ENCODE measurements at places on chromosomes 1 and 21. TPM values are rescaled to one million over a fixed set of nuclear protein-coding genes. Genes with fewer than 3 reads are reported as not detected.

Gene GNG4
- not detected for polyA plus RNA-seq

DNA sequence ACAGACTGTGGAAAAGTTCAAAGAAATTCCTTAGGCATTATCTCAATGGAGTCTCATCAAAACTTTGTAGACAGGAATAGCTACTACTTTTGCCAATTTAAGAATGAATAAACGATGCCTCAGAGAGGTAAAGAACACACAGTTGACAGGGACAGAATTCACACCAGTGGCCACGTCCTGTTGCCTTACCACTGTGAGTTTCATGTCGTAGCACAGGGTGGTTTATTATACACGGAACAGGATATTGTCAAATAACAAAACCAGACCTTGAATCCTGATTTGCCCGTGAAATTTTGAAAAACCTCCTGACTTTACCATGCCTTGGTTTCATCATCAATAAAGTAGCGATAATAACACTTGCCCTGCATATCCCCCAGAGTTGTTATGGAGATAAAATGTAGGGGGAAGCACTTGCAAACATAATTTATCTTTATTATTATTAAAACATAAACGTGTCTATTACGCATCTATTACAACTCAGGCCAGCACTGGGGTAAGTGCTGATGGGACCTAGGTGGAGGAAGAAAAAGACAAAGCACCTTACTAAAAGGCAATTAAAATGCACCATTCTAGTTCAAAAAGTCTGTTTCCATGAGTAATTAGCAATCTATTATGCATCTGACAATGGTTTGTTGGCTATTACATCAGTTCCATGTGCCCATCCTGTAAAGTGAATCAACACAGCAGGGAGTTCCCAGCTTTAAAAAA, 408.1 kb upstream of the RUNX1 start:
- DNase-seq: no peak

Gene EXTL1
- polyA plus RNA-seq: 0.13 TPM

DNA sequence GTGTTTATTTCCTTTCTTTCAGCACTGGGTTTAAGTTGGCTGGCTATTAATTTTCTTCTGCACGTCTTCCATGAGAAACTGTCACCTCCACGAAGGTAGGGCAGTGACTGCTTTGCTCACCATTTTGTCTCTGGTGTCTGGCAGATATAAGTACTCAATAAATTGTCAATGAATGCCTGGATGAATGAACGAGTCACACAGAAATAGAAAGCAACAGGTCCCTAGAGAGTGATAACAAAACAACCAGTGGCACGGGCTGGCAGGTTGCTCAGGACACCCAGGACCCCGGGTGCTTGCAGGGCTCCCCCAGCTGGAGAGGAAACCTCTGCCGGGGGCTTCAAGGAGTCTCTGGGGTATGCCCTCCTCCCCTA, 3.2 kb upstream of the MYOC start:
- no peak for DNase-seq

GRCh38 chr1:190754666-190755065, 277.0 kb upstream of the BRINP3 start:
- DNase-seq: no peak

Gene SPATC1L
- polyA plus RNA-seq: 4.5 TPM

DNA sequence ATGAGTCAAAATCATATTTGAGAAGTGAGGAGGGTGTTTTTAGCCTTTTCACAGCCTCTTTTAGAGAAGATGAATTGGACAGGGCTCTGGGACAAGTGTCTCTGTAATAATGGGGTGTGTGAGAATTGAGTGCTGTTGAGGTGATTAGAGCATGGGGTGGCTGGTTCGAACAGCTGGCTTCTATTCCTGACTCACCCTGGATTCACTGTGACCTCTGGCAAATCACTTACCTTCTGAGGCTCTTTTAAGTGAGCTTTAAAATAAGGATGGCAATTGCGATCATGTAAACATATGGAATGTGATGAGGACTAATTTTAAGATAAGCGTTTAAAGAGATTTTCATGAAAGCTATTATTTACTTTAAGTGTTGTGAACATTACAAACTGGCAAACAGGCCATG, 243.4 kb downstream of the ADGRL2 start:
- no peak for DNase-seq

DNA sequence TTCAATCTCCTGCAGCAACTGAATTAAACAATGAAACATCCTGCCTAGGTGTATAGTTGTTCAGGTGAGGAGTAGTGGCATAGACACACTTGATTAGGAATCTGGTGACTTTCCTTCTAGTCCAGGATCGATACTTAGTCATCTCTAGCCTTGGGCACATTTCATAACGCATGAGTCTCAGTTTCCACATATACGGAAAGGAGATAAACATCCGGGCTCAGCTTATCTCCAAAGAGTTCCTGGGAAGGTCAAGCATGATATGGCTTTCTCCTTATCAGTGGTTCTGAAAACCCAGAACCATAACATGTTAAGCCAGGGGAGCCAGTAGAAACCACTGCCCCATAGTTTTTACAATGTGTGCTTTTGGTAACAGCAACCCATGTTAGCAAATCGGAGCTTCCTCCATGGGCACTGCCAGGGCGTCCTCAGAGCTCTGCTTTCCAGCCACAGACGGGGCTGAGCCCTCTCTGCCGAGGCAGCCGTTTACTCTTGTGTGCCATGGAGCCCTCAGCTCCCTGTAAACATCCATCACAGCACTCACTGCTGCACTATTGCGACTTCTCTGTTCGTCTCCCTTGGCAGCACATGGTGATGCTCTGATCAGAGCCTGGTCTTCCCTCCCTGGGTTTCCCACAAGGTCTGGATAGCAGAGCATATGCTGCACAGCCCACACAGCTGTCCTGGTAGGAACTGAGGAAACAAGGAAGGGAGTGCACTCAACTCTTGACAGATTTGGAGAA, 34.6 kb downstream of the RUNX1 start:
- DNase-seq: no peak

Gene SYCP1
- not detected for polyA plus RNA-seq

Gene FAM131C
- polyA plus RNA-seq: 0.64 TPM

DNA sequence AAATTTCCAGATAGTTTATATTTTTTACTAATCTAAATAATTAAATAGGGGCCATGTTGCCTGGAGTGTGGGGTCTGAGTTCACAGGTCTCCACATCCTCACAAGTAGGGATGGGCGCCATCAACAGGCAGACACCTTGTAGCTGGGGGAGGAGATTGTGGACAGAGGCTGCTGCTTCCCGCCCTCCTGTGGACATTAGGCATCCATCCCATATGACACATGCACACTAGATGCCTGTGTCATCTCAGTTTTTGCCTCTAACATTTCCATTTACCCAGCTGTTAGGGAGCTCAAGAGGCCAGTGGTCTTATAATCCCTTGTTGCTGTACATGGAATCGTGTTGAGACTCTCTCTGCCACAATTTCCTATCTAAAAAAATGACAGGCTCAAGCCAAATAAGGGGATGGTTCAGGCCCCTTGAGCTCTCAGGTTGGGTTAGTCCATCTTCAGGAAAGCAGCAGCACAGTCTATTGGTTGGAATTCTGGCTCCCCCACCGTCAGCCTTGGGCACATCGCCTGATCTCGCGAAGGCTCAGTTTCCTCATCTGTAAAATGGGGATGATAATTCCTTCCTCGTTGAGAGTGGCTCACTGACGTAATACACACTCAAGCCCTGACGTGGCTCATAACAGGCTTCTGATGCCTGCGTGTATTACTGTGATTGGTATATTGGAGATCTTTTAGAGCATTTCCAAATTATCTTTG, 13.6 kb downstream of the LHX4 start:
- no peak for DNase-seq

Measured in keratinocyte (primary cell).